ENCODE measurements at places on chromosomes 1 and 21.
A peak's percentile ranks its signal among the peaks of the same experiment; 100 is the strongest.

- DNase-seq = no peak
These were observed 124.1 kb downstream of the DPYD start for GRCh38 chr1:97796711-97797110.

- no peak for DNase-seq
These were observed 42.0 kb upstream of the CLSTN1 start for GRCh38 chr1:9865724-9866123.

DNA sequence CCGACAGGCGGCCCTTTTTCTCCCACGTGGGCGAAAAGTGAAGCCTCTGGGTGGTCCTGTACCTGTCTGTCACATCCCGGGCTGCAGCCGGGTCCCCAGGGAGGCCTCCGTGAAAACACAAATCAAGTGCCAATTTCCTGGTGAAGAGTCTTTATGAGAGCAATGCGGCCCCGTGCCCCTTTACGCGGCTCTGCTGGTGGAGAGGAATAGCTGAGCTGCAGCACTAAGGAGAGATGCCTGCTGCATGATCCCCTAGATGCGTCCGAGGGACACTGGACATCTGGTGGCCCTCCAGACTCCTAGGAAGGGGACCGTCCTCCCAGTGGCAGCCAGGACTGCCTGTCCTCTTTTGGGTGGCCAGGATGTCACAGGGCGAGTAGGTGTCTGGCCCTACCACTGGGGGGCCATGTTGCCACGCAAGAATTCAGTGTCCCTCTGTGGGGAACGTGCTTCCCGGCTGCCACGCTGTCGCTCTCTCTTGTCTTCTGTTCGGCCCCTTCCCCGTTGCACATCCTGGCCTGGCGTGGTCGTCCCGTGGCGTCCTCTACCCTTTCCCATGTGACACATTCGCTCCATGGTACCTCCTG, 38.7 kb downstream of the COL18A1 start:
- DNase-seq = no peak

GRCh38 chr1:7587773-7588456, 183.2 kb upstream of the VAMP3 start:
- DNase-seq = no peak

DNA sequence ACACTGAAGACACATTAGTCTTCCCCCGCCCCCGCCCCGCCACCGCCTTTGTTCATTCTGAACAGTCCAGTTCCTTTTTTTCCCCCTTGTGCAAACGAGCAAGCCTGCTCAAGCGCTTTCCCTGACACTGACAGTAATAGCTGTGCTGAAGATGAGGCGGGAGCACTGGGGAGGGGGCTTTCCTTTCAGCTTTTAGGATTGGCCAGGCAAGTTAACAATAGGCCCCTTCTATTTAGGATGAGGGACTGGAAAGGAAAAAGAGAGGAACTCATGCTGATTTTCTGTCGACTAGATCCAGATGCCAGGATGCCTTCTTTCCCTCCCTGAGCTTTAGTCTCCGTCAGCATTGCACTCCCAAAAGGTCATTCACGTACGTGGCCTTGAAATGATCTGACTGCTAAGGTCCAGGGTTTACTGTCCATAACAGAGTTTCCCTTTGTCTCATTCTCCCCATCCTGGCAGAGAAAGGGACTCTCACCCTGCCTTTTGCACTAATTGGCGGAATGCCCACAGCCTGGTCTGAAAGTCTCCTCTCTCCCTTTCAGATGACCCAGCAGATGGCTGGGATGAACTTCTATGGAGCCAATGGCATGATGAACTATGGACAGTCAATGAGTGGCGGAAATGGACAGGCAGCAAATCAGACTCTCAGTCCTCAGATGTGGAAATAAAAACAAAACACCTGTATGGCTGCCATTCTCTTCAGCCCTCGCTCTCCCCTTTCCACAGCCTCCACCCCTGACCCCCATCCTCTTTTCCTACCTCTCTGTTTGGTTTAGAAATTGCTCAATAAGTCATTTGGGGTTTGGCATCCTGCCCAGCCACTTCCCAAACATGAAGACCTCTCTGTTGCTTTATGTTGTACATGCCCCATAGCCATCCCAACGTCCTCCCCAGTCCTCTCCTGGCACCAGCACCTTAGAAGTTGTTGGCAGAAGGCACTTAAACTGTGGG, 28.6 kb upstream of the ZFP69B start:
- DNase-seq = no peak

DNA sequence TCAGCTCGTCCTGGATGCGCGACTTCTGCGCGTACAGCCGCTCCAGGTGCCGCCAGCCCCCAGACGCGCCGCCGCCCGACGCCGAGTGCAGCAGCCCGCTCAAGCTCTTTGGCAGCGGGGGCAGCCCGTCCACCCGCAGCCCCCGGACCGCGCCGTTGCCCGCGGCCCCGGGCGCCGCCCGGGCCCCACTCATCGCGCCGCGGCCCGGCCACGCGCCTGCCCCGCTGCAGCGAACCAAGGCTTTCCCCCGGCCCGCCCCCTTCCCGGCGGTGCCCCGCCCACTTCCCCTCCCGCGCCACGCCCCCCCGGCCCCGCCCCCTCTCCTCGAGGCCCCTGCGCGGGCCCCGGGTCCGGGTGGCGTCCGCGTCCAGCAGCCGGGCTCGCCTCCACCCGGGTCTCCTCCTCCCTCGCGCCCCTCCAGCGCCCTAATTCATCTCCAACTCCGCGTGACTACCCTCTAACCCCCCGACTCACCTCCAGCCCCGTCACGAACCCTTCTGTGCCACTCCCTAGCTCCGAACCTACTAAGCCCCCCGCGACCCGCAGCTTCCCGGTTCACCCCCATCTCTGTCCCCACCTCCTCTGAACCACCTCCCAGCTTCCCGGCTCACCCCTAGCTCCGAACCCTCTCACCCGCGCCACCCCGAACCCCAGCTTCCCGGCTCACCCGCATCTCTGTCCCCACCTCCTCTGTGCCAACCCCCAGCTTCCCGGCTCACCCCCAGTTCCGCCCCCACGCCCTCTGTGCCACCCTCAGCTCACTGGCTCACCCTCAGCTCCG, at the start of gene FAM89A:
Gene FAM89A (minus strand): TSS at position 236 of the 781 bp plus-strand sequence. CDS start 43 bp downstream, at position 193.
- peak; percentile 78 for DNase-seq

- no peak for DNase-seq
These were observed 45.6 kb downstream of the ENAH start for GRCh38 chr1:225607355-225607754.

DNA sequence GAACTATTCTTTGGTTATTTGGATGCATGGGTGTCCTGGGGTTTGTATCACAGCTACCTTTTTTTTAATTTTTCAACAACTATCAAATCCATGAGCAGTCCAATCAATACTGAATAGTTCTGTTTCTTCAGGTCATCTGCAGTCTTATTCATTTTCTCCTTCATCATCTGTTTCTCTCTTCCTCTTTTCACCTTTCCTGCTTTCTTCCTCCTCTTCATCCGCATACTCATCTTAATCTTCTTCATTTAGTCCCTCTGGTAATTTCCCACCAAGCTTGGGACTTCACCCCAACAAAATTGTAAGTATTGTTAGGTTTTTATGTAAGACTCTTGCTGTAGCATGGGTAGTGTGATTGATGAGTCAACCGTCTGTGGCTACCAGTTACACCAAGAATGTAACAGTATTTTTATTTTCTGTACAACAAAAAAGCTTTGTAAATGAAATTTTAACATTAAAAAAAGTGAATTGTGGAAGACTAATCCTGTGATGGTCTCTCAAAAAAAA, 184.1 kb upstream of the RNPC3 start:
- no peak for DNase-seq

GRCh38 chr1:43853161-43853921, 80.3 kb upstream of the ARTN start:
- DNase-seq = peak; percentile 60

- DNase-seq = no peak
These were observed 199.7 kb upstream of the ADGRL2 start for GRCh38 chr1:81600878-81601622.

DNA sequence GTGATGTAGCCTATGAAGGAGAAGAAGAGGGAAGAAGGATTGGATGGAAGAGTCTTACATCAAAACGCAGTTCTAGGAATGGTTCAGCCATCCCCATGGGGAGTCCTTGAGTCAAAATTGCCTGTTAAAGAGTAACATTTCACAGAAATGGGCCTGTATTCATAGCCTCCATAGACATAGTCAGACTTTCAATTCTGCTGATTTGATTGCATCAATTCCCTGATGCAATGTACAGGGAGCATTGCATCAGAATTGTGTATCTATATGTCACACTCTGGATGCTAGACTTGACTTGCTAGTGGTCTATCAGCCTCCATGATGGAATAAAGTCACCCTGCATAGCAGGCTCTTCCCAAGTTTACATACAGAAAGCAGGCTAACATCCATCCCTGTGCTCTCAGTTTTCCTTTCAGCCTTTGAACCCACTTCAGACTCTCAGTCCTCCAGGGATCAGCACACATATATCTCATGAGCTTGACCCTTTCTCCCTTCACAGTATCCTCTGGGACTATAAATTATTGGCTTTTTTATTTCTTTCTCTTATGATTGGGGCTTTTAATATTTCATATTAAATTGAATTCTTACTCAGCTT, 1111.7 kb upstream of the B3GALT2 start:
- no peak for DNase-seq

- no peak for DNase-seq
These were observed 850.2 kb upstream of the ADAMTS5 start for GRCh38 chr21:27817074-27817473.

DNA sequence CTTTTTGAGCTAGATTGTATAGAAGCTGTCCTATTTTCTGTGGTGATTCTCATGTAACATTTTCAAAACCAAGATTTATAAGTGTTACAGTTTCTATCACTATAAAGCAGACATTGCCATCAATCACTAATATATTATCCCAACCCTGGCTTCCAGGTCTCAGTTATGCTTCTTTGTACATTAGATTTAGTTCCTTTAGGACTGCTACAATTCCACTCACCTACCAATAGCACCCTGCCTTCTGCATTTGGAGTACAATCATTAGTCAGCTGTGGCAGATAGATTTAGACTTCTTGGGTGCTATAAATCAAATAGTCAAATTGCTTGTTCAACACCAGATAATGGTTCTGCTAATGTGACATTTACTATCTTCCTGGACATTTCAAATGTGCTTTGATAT, 281.6 kb downstream of the BRINP3 start:
- DNase-seq = no peak

DNA sequence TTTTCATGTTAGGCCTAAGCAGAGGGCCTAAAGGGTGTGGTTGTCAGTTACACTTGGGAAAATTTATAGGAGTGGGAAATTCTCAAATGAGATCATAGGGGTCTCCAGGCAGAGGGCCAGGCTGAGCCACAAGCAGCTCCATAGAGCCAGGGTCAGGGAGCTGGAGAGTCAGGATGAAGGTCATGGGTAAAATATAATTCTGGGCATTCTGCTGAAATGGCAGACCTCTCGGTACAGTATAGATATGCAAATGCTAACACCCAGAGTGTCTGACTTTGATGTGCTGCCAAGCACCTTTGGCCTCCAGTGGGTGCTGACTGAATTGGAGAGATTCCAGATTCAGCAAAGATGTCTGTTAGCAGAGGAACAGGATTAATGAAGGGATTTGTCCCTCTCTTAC, 40.1 kb downstream of the DNM3 start:
- no peak for DNase-seq

GRCh38 chr1:42669936-42670335, 11.7 kb downstream of the PPIH start:
- DNase-seq = no peak

- no peak for DNase-seq
These were observed 884 bp downstream of the LHX4 start for GRCh38 chr1:180230791-180231505.

- DNase-seq = no peak
These were observed 242.8 kb downstream of the DISC1 start for GRCh38 chr1:231869364-231869763.

- DNase-seq = no peak
These were observed 8.9 kb downstream of the XKR8 start for GRCh38 chr1:27968692-27969091.

GRCh38 chr1:96660051-96660450, 61.5 kb upstream of the PTBP2 start:
- DNase-seq = no peak

DNA sequence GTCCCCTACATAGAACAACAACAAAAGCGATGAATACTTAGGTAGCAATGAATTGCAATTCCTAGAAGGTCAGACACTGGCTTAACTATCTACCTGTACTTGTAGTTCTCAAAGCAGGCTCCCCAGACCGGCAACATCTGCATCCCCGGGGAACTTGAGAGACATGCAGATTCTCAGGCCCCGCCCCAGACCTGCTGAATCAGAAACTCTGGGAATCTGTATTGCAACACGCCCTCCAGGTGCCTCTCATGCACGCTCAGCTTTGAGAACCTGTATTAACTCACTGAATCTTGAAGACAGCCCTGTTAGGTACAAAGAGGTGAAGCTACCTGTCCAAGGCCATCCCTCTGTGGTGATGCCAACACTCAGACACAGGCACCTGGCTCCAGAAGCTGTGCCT, 128.1 kb downstream of the KAZN start:
- no peak for DNase-seq

DNA sequence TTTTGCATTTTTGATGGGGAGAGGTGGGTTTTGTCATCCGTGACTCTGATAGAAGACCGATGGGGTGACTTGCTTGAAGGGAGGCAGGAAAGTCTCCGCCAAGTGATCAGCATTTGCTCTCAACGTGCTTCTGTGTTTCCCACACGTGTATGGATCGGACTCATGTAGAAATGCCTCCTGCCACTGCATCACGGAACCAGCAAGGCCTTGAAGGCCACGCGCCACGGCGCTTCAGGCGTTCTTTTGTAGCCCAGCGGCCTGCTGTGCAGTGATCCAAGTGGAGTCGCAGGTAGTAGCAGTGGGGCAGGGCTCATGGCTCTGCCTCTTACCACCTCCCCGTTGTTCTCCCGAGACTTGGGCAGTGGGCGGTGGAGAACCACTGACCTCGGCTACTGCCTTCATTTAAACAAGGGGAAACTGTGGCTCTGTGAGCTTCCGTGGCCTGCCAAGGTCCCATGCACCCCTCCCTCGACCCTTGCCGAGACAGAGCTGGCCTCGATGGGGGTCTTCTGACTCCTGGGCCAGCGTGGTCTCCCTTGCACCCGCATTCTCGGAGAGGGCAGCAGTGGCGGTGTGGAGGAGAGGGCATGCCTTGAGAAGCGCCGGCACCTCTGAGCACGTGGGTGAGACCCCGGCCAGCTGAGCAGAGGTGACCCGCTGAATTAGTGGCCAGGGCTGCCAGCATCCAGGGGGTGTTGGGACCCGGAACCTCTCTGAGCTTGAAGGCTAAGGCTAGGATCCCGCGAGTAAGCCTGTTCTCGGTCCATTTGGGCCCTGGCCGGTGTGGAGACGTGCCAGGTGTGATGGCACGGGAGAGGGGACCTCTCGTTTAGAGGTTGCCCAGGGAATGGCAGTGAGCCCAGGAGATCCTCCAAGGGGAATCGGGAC, 46.1 kb upstream of the ABCG1 start:
- no peak for DNase-seq

- DNase-seq = peak; percentile 65
These were observed 13.5 kb downstream of the TRAF3IP3 start for GRCh38 chr1:209769171-209769904.

- no peak for DNase-seq
These were observed 27.4 kb upstream of the RNF2 start for GRCh38 chr1:185017966-185018365.

GRCh38 chr1:164685266-164686035, 126.5 kb downstream of the PBX1 start:
- DNase-seq = no peak

DNA sequence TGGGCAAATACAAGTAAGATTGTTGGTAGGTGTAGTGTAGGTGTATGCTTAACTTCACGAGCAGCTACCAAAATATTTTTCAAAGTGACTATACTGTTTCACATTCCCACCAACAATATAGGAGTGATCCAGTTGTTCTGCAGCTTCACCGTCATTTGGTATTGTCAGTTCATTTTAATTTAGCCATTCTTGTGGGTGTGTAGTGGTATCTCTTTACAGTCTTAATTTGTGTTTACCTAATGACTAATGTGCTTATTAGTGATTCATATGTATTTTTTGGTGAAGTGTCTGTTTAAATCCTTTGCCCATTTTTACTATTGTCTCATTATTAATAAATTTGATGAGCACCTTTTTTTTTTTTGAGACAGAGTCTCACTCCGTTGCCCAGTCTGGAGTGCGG, 35.4 kb downstream of the RCSD1 start:
- DNase-seq = no peak
